ENCODE measurements at places on chromosomes 7 and 10.

- ATAC-seq = peak; percentile 75
These were observed 4.0 kb upstream of the RBM28 start for GRCh38 chr7:128347647-128348097.

GRCh38 chr10:48999346-48999745 lies 59.7 kb upstream of the LRRC18 start:
- ATAC-seq = no peak

DNA sequence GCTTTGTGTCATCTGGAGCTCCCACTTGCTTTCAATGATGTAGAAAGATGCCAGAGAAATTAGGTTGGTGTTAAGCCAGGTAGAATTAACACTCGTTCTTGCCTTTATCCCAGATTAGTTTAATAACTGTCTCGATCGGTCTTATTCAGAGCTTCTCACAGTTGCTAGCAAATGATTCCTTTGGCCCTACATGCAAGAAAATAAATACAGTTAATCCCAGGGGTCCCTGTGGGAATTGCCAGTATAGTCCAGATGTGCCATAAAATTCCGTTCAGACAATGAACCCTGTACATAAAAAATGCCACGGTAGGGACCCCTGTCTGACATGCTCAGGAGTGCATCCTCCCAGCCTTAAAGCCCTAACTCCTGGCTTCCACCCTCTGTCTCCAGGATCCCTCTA lies 207.5 kb downstream of the ARHGAP12 start:
- no peak for ATAC-seq

DNA sequence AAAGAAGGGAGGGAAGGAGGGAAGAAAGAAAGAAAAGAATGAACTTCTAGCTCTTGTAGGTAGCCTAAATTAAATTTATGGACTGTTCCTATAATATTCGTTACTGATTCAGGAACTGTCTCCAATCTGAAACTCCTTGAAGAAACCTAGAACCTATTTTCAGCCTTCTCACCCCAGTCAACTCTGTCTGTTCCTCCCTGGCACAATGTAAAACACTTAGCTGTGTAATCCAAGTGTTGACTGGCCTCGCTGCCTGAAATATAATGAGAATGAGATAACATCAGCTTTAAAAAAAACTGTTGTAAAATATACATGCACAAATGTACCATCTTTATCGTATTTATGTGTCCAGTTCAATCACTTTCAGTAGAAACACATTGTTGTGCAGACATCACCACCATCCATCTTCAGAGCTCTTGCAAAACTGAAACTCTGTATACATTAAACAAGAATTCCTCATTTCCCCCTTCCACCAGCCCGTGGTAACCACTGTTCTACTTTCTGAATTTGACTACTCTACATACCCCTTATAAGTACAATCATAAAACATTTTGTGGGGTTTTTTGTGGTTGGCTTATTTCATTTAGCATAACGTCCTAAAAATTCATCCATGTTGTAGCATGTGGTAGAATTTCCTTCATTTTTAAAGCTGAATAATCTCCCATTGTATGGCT lies 6.3 kb upstream of the C7orf33 start:
- ATAC-seq = peak; percentile 52

DNA sequence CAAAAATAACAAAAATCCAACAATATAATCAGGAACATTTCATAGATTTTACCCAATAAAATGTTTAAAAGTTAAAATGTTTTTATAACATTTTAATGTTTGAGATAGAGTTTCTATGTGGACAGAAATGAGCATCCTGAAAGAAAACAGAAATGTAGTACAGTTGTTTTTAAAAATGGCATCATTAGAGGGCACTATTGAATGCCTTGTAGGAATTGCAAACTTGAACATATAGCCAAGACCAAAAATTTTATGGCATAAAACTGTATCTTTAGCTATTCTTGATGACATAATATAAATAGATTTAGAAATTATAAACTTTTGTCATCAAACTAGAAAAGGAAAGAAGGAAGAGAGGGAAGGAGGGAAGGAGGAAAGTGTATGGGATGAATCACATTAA lies 1372.7 kb downstream of the GATA3 start:
- no peak for ATAC-seq

DNA sequence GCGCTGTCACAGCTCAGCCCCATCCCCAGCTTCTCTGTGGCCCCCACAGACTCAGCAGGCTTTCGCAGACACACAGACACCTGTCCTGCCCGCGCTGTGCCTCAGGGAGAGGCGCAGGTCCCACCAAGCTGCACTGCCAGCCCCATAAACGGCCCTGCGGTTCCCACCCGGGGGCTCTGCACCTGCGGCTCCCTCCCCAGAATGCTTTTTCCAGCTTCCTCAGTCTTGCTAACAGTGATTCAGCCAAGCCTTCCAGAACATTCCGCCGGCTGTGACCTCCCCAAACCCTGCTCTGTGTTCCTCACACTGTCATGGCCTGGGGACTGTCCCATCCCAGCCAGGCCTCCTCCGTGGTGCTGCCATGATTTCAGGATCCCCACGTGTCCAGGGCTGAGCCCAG lies 27.8 kb upstream of the TNRC18 start:
- peak; percentile 2 for ATAC-seq

GRCh38 chr10:74669210-74669609 lies 157.2 kb upstream of the KAT6B start:
- peak; percentile 85 for ATAC-seq

GRCh38 chr7:107543338-107543993 lies 20.3 kb downstream of the COG5 start:
- no peak for ATAC-seq

- 0 out of 3 replicates have a peak, but pooled peaks have one; percentile 26 for ATAC-seq
These were observed 592.7 kb upstream of the GALNT17 start for GRCh38 chr7:70539205-70539604.

- no peak for ATAC-seq
These were observed 4.7 kb upstream of the HBP1 start for GRCh38 chr7:107164092-107164491.

- no peak for ATAC-seq
These were observed 108.3 kb upstream of the TCERG1L start for GRCh38 chr10:131419797-131420196.

GRCh38 chr7:116679500-116679899 lies 7.5 kb downstream of the MET start:
- ATAC-seq = no peak

- ATAC-seq = no peak
These were observed 409.0 kb upstream of the MGMT start for GRCh38 chr10:129057856-129058663.

DNA sequence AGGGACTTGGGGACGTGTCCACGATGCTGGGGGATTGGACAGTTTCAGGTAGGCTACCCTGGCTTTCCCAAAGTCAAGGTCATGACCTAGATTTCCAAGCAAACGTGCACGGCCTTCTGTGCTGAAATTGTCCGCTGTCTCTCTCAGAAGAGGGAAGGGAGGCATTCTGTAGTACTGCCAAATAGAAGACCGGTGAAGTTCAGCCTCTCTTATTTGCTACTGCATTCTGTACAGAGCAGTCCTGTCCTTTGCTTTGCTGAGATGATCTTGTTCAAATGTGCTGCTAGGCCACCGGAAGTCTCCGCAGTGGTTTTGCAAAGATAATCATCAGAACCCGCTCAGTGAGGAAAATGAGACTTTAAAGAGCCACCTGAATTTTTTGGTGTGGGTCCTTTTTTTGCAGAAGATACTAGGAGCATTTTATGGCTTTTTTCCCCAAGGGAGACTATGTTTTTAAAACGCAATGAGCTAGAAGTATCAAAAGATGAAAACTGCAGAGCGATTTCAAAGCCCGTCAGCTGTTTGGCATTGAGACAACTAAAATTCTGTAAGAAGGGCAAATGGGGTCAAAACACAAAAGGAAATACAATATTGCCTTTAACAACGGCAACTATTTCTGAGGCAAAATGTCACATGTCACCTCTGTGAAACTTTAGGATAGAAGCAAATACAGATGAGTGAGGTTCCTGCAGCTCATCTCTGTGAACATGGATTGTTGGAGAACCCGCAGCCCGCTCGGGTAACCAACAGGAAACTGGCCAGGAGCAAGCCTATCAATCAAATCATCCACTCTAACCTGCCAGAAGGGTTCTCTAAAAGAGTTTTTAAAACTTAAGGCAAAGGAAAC lies 1.3 kb upstream of the NMT2 start:
- no peak for ATAC-seq

DNA sequence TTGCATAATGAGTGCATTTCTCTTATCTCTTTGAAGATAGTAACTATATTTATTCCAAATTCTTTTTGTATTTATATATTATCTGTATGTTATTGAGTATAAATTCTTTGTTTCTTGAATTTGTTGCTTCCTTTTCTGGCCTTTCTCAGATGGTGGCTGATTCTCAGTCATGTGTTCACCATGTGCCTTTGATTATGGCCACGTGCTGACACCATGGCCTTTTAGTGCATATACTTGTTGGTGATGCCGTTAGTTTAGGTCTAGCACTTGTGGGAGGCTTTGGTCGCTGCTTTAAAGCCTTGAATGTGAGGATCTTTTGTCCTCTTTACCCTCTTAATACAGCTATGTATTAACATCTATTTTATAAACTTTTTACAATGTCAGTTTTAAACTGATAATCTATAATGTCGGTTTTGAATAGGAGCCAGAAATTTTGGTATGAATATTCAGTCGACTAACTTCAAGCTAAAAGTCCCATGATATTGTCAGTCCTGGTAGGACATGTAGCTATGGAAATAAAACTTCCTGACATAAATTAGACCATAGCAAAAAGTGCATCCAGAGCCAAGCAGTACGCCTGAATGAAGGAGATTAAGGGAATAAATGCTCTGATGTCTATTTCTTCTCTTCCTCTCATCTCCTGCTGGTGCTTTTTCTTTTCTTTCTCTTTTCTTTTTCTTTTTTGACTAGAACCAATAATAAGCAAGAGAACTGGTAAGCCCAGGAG lies 130.3 kb downstream of the GNAI1 start:
- ATAC-seq = no peak

DNA sequence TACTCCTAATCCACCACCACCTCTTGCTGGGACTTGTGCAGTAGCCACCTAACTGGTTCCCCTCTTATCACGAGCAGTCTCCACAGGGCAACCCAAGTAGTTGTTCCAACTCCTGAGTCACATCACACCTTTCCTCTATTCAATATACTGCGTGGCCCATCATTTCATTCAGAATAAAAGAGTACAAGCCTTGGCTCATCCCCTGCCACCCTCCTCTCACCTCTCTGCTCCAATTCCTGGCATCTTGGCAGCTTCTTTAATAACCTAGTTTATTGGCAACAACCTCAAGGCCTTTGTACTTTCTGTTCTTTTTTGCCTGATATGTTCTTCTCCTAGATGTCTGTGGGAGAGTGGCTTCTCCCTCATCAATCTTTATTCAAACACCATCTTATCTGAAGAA lies 199.4 kb downstream of the KIAA1217 start:
- no peak for ATAC-seq

GRCh38 chr10:130696870-130697269 lies 560.7 kb downstream of the GLRX3 start:
- no peak for ATAC-seq

GRCh38 chr7:101390901-101391301 lies 28.2 kb downstream of the COL26A1 start:
- ATAC-seq = peak; percentile 20

- no peak for ATAC-seq
These were observed 636.9 kb downstream of the ACTR3B start for GRCh38 chr7:153396475-153396874.

GRCh38 chr10:119546009-119546408 lies 3.5 kb upstream of the RGS10 start:
- ATAC-seq = no peak

GRCh38 chr7:128122576-128123290 lies 91.5 kb upstream of the LRRC4 start:
- no peak for ATAC-seq

GRCh38 chr7:28330384-28331070 lies 81.8 kb upstream of the CREB5 start:
- ATAC-seq = no peak

DNA sequence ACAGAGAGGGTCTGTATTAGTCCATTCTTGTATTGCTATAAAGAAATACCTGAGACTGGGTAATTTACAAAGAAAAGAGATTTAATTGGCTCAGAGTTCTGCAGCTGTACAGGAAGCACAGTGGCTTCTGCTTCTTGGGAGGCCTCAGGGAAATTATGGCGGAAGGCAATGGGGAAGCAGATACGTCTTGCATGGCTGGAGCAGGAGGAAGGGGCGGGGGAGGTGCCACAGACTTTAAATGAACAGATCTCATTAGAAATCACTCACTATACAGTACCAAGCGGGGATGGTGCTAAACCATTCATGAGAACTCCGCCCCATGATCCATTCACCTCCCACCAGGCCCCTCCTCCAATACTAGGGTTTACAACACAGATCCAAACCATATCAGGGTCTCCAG lies 3.7 kb upstream of the CALU start:
- ATAC-seq = no peak

GRCh38 chr10:131004276-131004675 lies 307.2 kb downstream of the TCERG1L start:
- ATAC-seq = no peak

GRCh38 chr10:70600512-70601395 lies 1.8 kb downstream of the PRF1 start:
- ATAC-seq = no peak
